ENCODE measurements at places on chromosomes 7 and 10.

- DNase-seq = no peak
Measured at GRCh38 chr7:105830405-105831301, 45.7 kb downstream of the ATXN7L1 start.

GRCh38 chr7:92750447-92750839 is 85.9 kb downstream of the CDK6 start:
- no peak for DNase-seq

- no peak for DNase-seq
Measured at GRCh38 chr10:111578076-111578475, 501.2 kb downstream of the ADRA2A start.

DNA sequence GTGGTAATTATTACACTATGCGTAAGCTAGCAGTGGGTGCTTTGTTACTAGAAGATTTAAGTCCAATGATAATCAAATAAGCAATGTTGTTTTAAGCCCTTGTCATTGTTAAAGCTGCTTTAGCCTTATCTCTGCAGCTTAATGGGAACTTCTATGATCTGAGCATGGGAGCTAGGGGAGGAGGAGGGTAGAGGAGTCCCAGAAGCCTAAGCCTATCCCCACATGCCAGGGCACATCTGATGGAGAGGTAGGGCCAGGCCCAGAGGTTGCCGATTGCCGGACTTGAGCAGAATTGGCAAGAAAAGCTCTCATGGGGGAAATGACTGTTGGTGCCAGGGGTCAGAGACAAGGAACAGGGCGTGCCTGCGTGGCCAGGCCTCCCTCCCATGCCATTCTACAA is 13.4 kb downstream of the CUBN start:
- DNase-seq = no peak

DNA sequence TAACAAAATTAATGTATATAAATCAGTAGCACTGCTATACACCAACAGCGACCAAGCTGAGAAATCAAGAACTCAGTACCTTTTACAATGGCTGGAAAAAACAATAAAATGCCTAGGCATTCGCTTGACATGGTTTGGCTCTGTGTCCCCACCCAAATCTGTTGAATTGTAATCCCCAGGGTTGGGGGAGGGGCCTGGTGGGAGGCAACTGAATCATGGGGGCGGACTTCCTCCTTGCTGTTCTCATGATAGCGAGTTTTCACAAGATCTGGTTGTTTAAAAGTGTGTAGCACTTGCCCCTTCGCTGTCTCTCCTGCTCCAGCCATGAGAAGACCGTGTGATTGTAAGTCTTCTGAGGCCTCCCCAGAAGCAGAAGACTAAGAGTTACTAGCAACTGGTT is 8.6 kb downstream of the ZNF786 start:
- DNase-seq = no peak

GRCh38 chr10:96767611-96768010 is 47.3 kb upstream of the PIK3AP1 start:
- no peak for DNase-seq

DNA sequence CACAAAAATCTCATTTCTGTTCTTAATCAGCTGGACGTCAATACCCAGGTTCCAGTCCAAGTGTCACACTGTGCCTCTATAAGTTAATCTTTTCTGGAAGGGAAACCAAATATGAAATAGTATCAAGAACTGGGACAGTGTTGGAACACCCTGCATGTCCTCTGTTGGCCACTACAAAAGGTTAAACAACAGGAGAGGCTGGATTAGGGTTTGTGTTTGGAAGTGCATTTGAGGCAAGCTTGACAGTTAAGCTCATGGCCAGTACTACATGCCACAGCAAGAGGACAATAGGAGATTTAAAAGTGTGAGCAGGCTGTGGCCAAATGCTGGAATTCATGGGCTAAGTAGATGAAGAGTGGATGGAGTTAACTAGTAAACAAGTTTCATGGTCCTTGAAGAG is 751.5 kb downstream of the AUTS2 start:
- DNase-seq = no peak

GRCh38 chr10:108496106-108496505 is 1331.6 kb upstream of the SORCS1 start:
- no peak for DNase-seq

GRCh38 chr10:128512767-128513166 is 386.5 kb upstream of the MKI67 start:
- no peak for DNase-seq

GRCh38 chr7:107242267-107242666 is 73.5 kb downstream of the HBP1 start:
- no peak for DNase-seq

- DNase-seq = no peak
Measured at GRCh38 chr7:135083005-135083404, 64.9 kb upstream of the TMEM140 start.

DNA sequence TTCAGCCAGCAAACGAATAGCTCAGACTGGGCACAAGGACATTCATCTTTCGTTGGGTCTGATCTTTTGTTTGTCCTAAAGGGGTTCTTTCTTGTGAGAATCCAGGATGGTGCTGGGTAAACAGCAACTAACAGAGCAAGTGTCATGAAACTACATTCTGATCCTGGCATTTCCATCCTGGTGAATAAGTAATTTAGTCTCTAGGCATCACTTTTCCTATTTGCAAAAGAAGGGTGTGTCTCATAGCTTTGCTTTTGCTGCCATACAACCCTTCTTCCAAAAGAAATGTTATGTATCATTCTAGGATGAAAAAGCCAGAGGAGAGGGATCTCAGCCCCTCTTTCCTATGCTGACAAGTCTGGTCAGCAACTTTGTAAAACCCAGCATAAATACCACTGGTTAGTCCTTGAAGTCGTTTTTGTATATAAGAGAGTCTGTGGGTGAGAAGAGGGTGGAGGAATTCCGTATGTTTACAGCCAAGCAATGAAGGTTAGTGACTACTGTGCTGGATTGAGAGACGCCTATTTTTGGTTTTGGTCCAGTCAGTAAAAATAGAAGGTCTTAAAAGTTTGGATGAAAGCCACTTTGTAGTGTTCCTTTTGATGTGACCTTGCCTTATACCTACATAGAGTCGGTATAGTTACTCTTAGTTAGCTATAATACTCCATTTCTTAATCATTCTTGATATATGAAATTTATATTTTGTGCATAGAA is 88.4 kb upstream of the SLC25A13 start:
- DNase-seq = no peak

GRCh38 chr7:130390486-130390885 is 10.2 kb downstream of the CPA1 start:
- DNase-seq = no peak

GRCh38 chr7:55187701-55188491 is 169.1 kb downstream of the EGFR start:
- DNase-seq = no peak

DNA sequence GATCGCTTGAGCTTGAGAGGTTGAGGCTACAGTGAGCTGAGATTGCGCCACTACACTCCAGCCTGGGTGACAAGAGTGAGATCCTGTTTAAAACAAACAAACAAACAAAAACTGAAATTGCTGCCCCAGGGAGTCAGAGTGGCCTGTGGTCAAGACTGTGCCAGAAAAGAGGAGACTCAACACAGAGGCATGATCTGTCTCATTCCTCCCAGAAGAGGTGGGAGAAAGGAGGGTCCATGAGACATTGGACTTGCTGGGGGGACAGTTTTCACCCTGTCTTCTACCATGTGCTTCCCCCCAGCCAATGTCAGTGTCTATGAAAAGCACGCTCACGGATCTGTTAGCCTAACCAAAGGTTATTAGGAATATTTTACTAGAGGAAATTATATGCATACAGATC is 3.2 kb downstream of the ZNF853 start:
- DNase-seq = no peak
